ENCODE measurements at places on chromosomes 4 and X.

DNA sequence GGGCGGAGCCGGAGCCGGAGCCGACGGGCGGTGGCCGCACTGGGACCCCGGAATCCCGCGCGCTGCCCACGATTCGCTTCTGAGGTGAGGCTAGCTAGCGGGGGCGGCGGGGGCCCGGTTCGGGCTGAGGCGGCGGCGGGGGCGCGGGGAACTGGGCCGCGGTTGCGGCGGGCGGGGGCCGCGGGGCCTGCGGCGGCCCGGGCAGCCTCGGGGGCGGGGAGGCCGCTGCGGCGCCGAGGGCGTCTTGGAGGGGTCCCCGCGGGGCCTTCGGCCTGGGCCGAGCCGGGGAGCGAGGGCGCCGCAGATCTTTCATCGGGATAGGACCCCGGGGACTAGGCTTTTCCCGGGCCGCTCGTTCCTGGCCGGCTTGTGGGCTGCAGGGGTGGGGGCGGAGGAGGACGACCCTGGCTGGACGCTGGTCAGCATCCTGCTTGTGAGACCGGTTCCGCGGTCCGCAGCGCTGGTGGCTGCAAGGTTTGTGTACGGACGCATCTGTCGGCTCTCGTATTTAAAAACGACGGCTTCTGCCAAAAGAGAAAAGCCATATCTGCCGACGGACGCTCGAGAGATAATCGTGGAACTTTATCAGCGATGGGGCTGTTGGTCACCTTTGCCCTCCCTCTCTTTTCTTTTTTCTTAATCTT, 419 bp downstream of the ADD1 start:
- peak; percentile 39 for DNase-seq

- peak; percentile 11 for DNase-seq
Measured at GRCh38 chrX:10360116-10360515, 203.3 kb downstream of the CLCN4 start.

DNA sequence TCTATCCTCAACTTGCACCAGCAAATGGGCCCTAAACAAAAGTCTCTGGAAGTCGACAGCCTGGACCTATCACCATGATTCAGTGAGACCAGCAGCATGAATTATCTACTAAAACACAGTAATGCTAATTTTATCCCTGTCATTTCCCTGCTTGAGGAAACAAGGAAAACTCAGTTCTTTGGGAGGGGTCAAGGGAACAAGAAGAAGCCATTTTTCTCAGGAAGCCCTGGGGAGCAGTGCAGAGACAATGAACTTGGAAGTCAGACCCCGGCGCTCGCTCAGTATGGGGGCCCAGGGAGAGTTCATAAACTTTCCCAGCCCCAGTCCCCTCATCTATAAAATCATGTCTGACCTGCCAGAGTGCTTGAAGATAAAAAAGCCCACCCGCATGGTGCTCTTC, 50.4 kb downstream of the DCTD start:
- no peak for DNase-seq

GRCh38 chr4:140004922-140005627, 148.9 kb downstream of the MAML3 start:
- no peak for DNase-seq

DNA sequence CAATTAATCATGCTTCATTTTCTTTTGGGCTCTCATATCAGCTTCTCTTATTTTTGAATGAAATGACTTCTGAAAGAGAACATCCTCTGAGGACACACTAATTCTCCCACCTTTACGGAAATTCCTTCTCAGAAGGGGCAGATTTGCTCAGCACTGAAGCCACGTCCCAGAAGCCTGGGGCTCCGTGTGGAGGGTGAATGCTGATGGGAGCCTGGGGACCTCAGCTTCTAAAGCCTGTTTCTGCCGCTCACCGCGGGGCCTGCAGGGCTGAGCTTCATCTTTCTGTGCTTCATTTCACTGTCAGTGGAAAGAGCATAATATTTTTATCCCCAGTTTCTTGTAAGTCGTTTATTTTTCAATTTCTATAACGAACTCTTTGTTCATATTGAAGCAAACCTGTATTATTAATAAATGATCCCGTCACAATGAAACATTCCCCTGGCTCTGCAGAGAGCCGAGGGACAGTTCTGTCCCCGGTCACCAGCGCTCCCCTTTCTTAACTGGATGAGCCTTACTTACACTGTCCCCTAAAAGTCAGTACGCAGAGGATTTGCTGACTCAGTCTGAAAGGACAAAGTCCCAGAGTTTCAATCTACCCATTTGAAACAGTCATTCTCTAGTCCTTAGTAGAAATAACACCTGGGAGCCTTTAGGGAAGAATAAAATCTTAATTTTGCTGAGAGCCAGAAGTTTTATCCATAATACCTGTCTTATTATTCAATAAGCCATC, 364.6 kb upstream of the FAT1 start:
- DNase-seq: no peak

DNA sequence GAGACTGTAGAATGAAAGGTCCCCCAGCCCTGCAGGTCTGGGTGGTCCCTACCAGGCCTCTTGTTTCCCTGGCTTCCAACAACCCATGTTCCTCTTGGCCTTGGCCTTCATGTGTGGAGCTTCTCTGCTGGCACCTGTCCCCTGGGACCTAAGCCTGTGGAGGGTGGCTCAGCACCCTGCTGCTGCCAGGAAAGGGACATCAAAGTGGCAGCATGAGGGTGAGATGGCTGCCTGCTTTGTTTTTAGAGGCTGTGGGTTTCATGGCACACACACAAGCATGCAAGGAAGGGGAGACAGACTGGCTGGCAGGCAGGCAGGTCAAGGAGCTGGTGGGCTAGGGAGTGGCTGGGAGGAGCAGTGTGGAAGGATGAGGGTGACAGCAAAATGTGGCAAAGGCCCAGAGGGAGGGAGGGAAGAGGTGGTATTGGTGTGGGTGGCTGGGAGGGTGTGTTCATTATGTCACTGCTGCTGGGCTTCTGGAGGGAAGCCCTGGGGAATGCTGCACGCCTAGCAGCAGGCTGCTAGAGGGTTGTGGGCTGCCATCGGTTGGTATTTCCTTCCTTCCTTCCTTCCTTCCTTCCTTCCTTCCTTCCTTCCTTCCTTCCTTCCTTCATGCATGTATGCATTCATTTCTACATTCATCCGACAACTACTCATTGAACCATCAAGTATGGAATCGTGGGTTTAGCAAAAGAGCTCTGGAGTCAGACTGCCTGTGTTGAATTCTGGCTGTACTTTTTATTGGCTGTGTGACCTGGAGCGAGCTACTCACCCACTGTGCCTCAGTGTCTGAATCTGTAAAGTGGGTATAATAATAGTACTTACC, 128.7 kb upstream of the PJA1 start:
- no peak for DNase-seq

DNA sequence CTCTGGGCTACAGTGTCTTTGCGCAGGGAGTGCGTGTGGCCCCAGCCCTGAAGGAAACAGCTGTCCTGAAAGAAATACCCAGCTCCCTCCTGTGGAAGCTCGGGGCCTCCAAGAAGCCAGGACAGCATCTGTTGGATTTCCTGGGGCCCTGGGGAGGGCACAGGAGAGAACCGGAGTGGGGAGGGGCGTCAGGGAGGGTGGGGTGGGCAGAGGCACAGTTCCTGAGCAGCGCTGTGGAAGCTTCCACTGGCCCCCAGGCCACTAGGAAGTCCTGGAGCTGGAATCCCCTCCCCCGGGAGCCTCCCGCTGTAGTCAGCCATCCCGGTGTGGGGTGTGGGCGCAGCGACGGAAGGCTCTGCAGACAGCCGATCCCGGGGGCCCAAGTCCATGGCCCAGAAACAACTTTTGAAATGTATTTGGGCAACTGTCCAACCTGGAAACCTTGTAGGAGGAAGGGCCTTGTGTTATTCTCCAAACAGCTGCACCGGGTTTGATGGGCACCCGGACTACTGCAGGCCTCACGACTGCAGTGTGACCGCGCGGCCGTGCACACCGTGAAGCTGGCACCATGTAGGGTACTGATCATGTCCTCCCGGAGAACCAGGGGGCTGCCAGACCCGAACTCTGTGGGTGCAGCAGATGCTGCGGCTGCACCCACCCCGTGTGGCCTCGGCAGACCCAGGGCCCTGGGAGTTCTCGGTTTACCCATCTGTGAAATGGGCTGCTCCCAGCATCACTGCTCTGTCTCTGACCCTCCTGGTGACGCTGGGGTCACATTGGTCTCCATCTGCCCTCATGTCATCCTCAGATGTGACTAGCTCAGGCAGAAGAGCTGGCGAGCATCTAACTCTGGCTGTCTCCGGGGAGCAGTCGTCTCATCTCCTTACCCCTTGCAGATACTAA, 68.5 kb upstream of the HMX1 start:
- DNase-seq: no peak

DNA sequence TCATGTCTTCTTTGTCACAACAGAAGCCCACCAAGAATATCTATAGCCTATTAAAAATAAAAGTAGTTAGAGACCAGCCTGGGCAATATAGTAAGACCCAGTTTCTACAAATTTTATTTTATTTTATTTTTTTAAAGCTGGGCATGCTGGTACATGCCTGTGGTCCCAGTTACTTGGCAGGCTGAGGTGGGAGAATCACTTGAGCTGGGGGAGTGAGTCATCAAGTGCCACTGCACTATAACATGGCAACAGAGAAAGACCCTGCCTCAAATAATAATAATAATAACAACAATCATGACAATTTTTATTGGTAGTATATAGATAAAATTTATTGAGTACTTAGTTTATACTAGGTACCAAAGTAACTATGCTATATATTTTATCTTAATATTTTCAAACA, 93.0 kb upstream of the NPFFR2 start:
- DNase-seq: peak; percentile 52

- DNase-seq: peak; percentile 54
Measured at GRCh38 chr4:37802068-37802666, 24.3 kb upstream of the PGM2 start.

GRCh38 chr4:107792711-107793110, 32.0 kb upstream of the SGMS2 start:
- no peak for DNase-seq

- DNase-seq: no peak
Measured at GRCh38 chrX:69987691-69988090, 62.0 kb downstream of the AWAT2 start.

- peak; percentile 23 for DNase-seq
Measured at GRCh38 chrX:73922856-73923455, 360.0 kb downstream of the CHIC1 start.

- DNase-seq: no peak
Measured at GRCh38 chr4:8938137-8938536, 66.5 kb upstream of the HMX1 start.

- DNase-seq: peak; percentile 74
Measured at GRCh38 chrX:71178908-71179307, 34.3 kb downstream of the NLGN3 start.

DNA sequence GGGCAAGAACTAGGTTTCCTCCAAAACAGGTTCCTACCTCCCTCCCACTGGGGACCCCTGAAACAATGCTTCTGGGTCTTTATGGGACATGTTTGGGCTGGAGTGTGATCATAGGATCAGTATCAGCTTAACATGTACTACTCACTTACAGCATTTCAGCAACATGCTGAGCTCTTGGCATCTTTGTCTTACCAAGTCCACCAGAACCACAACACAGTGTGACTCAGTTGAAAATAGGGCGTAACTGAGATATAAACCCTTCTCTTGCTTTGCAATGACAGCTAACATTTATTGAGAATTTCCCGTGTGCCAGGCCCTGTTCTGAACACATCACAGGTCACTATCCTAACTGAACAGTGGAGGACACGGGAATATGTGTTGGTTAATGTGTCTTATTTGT, 218.5 kb upstream of the LNX1 start:
- DNase-seq: no peak

GRCh38 chrX:108735091-108735678, 1.2 kb downstream of the IRS4 start:
- no peak for DNase-seq

DNA sequence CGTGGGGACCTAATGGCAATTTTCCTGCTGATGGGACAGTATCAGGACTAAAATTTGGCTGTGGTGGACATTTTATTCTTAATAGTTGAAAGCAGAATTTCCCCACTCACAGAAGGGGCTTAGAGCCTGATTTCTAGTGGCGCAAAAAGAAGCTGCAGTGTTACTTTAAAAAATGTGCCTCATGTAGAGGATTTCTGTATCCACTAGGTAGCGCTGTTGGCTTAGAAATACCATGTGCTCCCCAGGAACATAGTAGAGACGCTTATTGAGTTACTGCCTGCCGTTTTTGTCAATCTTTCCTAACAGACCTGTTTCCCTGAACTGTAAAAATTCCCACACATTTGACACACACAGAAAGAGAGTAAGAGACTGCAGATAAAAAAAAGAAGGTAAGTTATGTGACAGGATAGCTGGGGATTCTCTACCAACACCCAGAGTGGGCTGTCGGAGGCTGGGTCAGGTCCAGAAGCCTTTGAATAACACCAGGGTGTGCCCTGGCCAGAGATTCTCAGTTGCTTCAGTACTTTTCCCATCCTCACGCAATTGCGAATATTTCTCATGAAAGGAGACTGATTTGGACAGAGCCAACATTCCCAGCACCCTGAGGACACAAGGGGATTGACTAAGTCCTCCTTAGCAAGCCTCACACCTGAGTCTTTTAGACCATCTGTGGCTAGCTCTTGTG, 88.4 kb downstream of the ZXDA start:
- DNase-seq: peak; percentile 30

DNA sequence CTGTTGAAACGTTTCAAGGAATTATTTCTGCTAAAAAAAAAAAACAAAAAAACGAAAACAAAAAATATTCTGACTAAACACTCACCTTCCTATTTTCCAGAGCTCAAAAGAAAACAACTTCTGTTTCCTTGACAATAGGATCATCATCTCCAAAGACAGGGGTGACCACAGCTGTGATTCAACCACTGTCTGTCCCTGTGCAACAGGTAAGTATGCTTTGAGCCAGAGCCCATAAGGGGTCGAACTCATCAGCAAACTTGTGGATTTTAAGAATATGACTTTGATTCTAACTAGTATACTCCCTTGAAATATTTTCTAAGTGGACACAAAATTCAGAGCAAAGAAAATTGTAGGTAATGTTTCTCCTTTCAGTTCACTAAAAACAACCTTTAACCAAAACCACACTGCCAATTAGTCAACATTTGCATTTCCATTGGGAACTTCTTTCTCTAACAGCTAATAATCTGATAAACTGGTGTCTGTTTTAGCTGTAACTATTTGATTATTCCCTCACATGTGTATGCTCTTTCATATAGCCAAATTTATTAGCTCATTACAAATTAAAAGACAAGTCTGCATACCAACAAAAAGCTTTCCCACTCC, 186.1 kb downstream of the PALLD start:
- DNase-seq: no peak

DNA sequence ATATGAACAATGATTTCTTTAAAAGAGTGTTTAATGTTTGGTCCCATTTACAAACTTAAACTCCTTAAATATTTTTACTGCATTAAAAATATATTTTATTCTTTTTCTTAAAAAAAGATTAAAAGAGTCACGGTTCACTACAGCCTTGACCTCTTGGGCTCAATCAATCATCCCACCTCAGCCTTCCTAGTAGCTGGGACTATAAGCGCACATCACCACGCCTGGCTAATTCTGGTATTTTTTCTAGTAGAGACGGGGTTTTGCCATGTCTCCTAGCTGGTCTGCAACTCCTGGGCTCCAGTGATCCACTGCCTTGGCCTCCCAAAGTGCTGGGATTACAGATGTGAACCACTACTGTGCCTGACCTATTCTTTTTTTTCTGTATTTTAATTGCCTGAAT, 104.7 kb upstream of the TLR2 start:
- no peak for DNase-seq

GRCh38 chrX:110120025-110120424, 117.1 kb downstream of the TMEM164 start:
- no peak for DNase-seq
